ENCODE measurements at places on chromosomes 12 and 14.

DNA sequence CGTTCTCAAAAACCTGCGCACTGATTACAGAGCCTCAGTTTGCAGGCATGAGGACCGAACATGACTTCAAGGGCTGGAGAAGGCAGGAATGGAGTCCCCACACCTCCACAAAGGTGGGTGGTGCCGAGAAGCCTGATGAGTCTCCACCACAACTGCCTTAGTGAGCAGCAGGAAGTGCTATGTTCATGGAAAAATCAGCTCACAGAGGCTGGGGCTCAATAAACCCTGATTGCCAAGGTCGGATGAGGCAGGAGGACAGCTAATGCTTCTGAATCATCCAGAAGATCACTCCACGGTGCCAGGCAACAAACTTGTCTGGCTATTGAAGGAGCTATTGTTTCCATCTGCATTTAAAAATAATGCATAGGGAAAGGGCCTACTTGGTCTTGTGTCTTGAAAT, 31.1 kb downstream of the APPL2 start:
- no peak for DNase-seq

- no peak for DNase-seq
Observed at GRCh38 chr12:48969833-48970701, 1.5 kb downstream of the WNT10B start.

DNA sequence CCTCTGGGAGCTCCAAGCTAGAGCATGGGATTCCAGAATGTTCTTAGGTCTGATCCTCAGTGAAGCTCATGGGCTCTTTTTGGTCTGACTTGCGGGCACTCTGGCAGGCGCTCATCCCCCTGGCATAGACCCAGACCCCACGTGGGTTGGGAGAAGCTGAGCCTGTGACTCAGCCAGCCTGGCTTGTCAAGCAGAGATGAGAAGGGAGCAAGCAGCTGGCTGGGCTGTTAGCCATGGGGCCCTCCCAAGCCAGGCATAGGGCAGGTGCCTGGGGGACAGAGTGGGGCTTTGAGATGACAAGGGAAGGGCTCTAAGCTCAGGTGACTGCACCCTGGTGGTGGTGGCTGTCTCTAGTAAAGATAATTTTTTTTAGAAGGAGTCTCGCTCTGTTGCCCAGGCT, 80.3 kb upstream of the NOS1 start:
- DNase-seq, result peak; percentile 75

- no peak for DNase-seq
Observed at GRCh38 chr14:77061630-77062257, 33.2 kb upstream of the IRF2BPL start.

- DNase-seq, result no peak
Observed at GRCh38 chr12:103657331-103657730, 70.3 kb downstream of the STAB2 start.

DNA sequence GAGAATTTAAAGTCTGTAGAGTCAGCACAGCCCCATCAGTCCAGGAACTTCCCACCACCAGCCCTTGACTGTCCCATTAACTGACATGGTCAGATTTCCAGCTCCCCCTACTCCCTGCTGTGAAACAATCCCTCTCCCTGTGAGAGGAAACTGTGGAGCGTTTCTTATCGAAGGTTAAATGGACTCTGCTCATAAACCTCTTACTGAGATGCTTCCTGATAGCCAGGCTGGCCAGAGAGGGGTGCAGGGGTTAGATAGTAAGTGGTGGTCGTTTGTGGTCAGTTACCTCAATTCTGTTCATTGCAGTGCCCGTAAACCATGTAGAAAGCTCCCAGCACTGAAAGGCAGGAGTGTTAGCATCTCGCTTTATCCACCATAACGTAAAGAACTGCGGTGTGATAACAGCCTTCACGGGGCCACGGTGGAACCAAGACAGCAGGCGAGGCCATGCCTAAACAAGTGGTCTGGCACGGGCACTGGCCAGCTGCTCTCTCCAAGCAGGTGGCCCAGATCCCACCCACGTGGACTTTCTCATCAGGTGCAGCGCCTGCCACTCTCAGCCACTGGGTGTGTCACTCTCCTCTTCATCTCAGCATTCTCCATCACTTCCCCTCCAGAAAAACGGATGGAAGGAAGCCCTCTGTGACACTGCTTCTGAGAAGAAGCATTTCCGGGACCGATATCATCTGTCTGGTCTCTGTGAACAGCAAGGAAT, 102.2 kb downstream of the FBXL14 start:
- no peak for DNase-seq

GRCh38 chr12:48696626-48697025, 14.6 kb upstream of the KANSL2 start:
- DNase-seq, result no peak

DNA sequence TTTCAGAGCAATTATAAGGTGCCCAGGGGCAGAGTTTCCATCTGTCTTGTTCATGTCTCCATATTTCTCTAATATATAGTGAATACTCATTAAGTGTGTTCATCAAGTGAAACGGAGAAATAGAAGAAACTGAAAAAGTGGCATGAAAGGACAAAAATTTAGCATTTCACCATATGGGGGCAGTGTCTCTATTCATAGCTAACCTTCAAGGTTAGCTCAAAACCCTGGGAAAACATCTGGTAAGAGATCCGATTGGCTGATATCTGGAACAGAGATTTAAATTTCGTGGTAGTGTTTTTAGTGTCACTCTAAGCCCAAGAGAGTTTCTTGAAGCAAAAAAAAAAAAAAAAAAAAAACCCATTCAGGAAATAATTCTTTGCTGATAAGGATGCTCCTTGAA, 367.5 kb downstream of the DAD1 start:
- DNase-seq, result no peak

- DNase-seq, result no peak
Observed at GRCh38 chr12:102462386-102462785, 18.0 kb downstream of the IGF1 start.

DNA sequence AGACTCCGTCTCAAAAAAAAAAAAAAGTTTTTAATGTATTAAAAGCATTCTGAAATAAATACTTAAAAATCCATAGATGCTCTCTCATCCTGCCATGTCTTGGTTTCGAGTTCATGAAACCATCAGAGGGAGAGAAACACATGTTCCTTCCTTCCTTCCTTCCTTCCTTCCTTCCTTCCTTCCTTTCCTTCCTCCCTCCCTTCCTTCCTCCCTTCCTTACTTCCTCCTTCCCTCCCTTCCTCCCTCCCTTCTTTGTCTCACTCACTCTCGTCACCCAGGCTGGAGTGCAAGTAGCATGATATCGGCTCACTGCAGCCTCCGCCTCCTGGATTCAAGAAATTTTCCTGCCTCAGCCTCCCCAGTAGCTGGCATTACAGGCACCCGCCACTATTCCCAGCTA, 60.4 kb upstream of the DUSP6 start:
- no peak for DNase-seq

GRCh38 chr12:59834659-59835474, 239.0 kb downstream of the SLC16A7 start:
- no peak for DNase-seq

GRCh38 chr14:70100071-70100470, 88.7 kb downstream of the SLC8A3 start:
- no peak for DNase-seq

GRCh38 chr12:121278169-121279070, 18.1 kb downstream of the CAMKK2 start:
- no peak for DNase-seq

GRCh38 chr14:100159865-100160533, 554 bp upstream of the DEGS2 start:
- DNase-seq, result no peak

DNA sequence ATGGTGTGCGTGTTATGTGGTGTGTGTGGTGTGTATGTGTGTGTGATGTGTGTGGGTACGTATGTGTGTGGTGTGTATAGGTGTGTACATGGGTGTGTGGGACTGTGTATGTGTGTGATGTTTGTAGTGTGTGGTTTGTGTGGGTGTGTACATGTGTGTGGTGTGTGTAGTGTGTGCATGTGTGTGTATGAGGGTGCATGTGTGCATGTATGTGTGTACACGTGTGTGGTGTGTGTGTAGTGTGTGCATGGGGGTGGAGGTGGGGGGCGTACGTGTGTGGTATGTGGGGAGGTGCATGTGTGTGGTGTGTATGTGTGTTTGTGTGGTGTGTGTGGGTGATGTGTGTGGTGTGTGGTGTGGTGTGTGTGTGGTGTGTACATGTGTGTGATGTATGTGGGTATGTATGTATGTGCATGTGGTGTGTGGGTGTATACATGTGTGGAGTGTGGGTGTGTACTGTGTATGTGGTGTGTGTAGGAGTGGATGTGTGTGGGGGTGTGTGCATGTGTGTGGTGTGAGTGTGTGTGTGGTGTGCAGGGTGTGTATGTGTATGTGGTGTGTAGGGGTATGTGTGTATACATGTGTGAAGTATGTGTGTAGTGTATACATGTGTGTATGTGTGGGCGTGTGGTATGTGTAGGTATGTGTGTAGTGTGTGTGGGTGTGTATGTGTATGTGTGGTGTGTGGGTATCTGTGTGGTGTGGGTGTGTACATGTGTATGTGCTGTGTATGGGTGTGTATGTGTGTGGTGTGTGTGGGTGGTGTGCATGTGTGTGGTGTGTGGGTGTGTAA, 119.8 kb upstream of the GSC start:
- no peak for DNase-seq

DNA sequence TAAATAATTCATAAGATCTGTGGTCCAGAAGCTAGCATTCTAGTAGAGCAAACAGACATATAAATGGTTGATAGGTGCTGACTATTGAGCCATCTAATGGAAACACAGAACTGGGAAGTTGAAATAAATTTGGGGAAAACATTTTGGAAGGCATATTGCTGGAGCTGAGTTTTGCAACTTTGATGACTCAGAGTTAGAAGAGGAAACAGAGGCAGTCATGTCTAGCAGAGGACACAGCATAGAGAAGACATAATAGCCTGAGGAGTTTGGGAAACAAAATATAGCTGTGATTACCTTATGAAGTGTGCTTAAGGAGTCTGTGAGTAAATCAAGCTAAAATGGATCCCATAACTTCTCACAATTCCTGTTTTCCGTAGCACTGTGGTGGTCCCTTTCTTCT, 86.9 kb upstream of the FLRT2 start:
- DNase-seq, result no peak

DNA sequence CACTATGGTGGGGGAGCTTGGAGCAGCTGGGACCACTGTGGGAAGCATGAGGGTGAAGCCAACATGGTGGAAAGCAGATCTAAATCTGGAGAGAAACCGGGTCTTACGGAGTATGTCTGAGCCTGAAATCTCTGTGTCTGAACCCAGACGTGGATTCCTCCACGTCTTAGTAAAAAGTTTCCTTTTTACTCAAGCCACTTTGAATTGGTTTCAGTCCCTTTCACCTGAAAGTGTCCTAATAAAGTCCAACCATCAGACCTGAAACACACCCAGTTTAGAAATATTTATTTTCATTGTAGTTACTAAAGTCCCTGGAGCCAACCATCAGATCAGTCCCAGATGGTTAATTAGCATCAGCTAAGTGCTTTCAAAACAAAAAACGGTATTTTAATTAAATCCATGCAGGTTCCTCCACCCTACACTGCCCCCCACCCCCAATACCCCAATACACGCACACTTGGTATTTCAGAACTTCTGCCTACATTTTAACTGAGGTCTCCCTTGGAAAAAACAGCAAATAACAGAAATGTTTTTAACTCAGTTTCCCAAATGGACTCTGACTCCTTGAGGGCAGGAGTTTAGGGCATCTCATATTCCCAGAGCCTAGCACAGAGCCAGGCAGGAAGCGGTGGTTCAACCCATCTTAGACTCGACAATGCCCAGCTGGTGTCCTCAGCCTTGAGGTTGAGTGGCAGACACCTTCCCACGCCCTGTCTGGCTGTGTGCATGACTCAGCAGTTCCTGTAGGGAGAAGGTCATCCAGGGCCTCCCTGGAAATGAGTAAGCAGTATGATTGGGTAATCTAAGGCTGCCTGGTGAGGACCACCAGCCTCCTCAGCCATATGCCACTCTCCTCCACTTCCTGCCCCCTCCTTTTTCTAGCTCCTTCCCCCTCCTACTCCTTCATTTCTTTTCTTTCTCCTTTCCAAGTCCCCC, 175.8 kb downstream of the TTC8 start:
- no peak for DNase-seq

DNA sequence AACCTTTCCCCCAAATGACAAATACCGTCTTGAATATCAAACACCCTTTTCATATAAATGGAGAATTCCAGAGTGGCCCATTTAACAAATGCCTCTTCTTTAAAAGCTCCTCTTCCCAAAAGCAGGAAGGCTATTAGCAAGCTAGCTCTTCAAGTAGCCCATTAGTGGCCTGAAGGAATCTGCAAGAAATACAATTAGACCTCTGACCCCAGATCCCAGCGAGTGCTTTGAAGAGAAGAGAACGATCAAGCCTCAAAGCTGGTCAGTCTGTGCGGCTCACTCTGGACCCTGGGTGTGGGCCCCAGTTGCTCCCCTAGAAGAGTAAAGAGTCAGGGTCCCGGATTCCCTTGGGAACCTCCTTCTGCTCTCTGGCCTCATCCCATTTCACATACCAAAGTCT, 325.6 kb downstream of the NUAK1 start:
- no peak for DNase-seq

DNA sequence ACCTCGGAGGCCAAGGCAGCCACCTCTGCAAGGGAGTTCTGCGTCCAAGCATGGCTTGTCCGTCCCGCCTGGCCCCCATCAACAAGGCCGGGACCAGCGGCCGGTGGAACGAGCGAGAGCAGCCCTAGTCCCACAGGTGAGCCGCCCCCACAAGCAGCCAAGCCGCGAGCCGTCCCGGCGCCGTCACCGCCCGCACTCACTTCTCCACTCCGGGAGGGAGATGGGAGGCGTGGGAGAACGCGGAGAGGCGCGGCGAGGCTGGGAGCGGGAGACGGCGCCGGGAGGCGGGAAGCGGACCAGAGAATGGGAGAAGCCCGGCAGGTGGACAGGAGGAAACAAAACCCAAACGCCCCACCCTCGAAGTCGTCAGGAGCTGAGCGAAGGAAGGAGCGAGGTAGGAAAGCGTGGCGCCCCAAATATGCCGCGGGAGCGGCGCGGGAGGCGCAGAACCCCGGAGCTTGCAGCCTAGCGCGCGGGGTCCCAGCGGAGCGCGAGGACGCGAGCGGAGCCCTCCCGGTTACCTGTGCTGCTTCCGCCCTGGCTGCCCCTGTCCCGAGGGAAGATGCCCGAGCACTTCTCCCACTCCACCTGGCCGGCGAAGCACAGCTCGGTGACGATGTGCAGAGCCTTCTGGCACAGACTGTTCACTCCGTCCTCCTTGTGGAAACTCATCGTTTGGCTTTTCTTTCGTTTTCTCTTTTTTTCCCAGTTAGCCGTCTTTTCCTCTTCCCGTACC, 600 bp downstream of the SYT10 start:
- no peak for DNase-seq

- no peak for DNase-seq
Observed at GRCh38 chr12:115542656-115543055, 734.8 kb downstream of the MED13L start.

- DNase-seq, result no peak
Observed at GRCh38 chr12:95164656-95165055, 52.6 kb downstream of the FGD6 start.

- no peak for DNase-seq
Observed at GRCh38 chr12:96590970-96591369, 101.6 kb downstream of the CFAP54 start.

GRCh38 chr14:89493406-89493805, 76.4 kb upstream of the FOXN3 start:
- no peak for DNase-seq

- DNase-seq, result no peak
Observed at GRCh38 chr14:64612021-64612380, 62.2 kb downstream of the PPP1R36 start.

- DNase-seq, result no peak
Observed at GRCh38 chr12:66047411-66048021, 83.0 kb downstream of the LLPH start.

Data from sigmoid colon (tissue), 7 donors.